ENCODE measurements at places on chromosomes 5 and 9. TPM values are rescaled to one million over a fixed set of nuclear protein-coding genes. Genes with fewer than 3 reads are reported as not detected.

The TLR4 gene
- 16.8 TPM for total RNA-seq

The MRPL36 gene
- total RNA-seq: 62.3 TPM

GRCh38 chr5:122077366-122078115 is 518 bp downstream of the LOX start:
- peak; percentile 56 for DNase-seq

The PLCXD3 gene
- 76.6 TPM for total RNA-seq

DNA sequence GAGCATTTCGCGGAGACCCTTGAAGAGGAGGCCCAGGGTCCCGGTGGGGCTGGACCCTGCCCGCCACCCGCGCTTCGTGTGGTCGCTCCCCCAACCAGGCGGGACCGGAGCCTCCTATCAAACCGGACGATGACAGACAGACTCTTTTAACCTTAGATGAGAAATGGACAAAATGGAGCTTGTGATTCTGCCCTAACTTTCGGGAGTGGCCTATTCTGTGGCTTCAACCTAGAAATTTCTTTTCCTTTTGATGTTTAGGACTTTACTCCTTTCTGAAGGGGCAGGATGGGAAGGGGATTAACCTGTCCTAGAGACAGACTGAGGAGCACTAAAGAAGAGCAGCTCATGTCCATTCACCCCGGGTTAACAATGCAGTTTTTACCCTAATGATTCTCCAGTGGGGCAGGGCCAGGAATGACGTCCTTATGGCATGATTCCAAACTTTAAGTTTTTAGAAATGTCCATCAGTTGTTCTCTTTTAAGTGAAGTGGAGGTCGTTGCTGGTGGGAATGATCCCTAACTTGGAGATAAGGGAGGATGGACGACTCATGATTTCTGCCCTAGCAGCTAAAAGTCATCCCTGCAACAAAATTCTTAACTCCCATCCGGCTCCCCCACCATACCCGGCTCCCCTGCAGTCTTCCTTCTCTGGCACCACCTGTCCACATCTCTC is 1.0 kb downstream of the NIPSNAP3A start:
- DNase-seq: no peak

- no peak for DNase-seq
Observed at GRCh38 chr5:81783401-81783800, 32.5 kb upstream of the SSBP2 start.

DNA sequence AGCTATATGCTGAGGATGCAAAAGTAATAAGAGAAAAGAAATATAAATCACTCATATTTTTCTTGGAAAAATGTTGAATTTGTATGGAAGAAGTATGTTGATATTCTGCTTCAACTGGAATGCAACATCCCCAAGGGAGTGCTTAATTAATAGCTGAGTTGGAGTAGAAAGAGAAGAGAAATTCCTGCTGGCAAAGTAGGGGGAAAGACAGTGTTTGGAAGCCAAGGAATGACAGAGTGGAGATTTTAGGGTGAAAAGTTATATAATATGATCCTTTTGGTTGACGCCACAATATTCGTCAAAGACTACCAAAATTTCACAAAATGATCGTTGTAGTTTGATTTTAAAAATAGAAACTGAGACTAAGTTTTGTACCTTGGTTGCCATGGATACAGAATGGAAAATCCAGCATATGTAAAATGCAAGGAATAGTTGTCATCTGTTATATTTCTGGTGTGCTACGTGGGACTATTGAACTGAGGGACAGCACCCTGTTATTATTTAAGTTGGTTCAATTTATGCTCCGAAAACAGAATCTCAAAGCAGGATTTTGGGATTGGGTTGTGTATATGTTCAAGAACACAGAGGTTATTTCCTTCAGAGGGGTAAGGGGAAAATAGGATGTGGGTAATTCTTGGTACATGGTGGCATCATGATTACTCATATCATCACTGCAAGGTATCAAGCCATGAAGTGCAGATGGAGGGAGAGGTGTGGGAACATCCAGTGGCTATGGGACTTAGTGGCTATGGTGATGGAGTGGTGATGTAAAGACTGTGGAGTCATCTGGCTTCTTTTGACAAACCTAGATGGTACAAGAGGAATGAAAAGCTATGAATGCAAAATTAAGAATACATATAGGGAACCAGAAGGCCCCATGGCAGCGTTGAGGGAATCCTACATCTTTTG is 61.0 kb downstream of the SUB1 start:
- no peak for DNase-seq

- no peak for DNase-seq
Observed at GRCh38 chr5:61051267-61051666, 106.3 kb downstream of the NDUFAF2 start.

- DNase-seq: no peak
Observed at GRCh38 chr5:32534041-32534440, 51.3 kb upstream of the SUB1 start.

The LOX gene
- total RNA-seq: 5.0 TPM

DNA sequence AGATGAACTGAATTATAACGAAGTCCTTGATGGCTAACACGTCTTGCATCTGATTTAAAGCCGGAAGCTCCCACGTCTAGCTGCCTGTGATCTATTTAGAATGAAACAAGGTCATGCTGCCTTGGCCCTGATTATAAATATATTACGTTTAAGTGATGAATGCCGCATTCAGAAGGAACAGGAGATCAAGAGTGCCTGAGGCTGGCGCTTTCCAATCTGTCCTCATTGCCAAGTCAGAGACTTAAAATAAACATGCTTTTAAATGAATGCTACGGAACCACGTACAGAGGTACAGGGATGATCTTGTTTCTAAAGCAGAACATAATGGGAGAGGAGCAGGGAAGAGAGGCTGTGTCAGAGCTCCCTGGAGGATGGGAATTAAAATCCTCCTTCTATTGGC is 292.8 kb downstream of the TLE1 start:
- no peak for DNase-seq
